GM19239 (cell line): ENCODE measurements at places on chromosomes 2 and 18.

- no peak for DNase-seq
These were observed 346.7 kb upstream of the SLC14A2 start for GRCh38 chr18:45268583-45268982.

DNA sequence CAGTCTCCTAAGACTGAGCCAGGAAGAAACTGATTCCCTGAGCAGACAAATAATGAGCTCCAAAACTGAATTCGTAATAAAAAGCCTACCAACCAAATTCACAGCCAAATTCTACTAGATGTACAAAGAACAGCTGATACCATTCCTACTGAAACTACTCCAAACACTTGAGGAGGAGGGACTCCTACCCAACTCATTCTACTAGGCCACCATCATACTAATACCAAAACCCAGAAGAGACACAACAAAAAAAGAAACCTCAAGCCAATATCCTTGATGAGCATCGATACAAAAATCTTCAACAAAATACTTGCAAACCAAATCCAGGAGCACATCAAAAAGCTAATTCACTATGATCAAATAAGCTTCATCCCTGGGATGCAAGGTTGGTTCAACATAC, 20.0 kb downstream of the RNU4ATAC start:
- no peak for DNase-seq

DNA sequence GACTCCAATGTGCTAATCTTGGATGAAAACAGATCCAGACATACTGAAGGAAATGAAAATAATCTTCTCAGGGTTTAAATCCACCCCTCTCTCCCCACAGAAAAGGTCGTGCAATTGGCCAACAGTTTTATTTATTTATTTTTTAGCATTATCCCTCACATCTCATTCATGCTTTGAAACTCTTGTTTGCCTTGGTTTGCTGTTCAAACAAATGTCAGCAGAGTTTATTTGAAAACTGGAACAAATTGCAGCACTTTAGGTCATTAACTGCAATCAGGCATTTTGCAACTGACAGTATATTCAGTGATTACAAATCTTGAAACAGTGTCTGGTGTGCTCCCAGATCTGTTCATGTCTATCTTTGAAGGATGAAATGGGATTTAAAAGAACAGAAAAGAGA, 220.6 kb downstream of the SLC4A10 start:
- no peak for DNase-seq

DNA sequence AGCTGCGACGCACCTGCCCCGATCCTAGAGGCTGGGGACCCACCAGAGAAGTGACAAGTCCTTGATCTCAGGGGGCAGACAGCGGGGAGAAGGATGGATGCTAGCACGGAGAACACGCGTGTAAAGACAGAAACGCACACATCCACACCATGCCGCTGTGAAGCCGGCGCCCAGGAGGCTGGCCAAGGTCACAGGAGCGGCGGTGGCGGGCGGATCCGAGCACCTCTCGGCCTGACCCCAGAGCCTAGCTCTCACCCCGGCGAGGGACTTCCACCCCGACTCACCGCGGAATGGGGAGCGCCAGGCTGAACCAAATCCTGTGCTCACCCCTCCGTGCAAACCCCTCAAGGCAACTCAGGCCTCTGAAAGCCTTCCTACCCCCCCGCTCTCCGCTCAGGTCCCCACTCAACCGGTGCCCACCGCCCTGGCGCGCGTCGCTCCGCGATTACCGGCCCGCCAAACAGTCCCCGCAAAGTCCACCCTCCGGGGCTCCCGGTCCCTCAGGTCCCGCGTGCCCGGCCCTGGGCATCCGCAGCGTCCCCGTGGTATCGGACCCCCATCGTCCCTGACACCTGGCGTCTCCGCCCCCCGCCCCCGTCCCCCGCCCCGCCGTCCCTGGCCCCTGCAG, 460 bp upstream of the LRRFIP1 start:
- no peak for DNase-seq

DNA sequence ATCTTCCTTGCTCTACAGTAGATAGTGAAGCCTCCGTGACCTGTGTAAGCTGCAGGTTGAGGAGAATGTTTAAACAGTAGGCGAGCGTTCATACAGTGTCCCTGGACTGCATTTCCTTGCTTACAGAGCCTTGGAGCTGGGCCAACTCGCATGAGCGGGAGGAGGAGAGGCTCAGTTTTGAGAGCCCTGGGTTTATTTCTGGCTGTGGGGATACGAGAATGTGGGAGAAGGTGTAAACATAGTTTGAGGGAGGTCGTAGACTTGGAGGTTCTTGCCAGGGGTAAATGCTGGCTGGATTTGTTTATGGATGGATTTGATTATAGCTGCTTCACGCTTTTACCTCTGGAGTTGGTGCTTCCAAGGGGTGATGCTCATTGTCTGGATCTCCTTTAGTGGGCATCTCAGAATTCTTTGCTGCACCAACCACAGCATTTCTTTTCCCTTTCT, 20.8 kb downstream of the CRIM1 start:
- no peak for DNase-seq

DNA sequence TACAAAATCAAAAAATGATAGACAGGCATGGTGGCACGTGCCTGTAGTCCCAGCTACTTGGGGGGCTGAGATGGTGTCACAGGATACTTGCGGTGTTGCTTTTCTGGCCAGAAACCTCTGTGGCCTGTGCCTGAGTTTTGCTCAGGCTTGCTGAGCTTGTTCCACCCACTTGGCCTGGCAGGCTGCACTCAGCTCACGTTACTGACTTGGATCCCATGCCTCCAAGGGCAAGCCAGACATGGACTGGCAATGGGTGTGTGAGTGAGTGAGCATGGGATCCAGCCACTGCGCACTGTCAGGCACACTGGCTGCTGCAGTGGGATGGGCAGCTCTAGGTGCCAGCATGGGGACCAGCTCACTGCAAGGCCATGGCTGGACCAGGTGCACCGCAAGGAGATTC, 67.9 kb downstream of the NCAPH start:
- no peak for DNase-seq

GRCh38 chr18:52339891-52340371, at the start of gene DCC:
TSS of gene DCC (plus strand) at chr18:52340197. CDS start at chr18:52340788, 591 bp downstream.
- no peak for DNase-seq

- peak; percentile 23 for DNase-seq
These were observed 127.1 kb downstream of the CERS6 start for GRCh38 chr2:168583064-168583709.

DNA sequence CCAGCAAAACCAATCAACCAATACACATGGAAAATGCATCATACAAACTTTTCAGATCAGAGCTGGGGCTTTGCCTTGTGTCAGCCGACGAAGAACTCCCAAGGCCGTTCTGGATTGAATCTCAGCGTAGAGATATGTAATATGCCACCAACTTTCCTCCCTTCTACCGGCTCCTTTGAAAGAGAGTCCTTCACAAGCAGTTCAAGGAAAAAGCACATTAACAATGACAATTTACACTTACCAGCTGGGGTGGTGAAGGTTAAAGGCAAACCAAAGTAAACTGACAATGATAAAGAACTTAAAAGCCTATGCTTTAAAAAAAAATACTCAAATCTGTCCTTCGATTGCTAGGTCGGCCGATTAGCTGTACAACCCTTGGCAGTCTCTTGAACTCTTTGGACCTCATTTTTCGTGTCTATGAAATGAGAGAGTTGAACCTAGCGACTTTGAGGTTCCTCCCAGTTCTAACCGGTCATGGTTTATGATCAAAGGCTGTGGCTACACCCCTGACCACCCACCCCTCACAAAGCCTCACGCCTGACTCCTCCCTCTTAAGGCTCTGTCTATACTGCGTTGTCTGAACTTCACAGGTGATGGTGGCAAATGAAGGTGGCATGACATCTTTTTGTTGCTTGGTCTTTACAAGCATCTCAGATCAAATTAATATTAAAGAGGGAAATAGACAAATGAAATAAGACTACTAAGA, 46.2 kb downstream of the BCL2 start:
- DNase-seq: no peak

DNA sequence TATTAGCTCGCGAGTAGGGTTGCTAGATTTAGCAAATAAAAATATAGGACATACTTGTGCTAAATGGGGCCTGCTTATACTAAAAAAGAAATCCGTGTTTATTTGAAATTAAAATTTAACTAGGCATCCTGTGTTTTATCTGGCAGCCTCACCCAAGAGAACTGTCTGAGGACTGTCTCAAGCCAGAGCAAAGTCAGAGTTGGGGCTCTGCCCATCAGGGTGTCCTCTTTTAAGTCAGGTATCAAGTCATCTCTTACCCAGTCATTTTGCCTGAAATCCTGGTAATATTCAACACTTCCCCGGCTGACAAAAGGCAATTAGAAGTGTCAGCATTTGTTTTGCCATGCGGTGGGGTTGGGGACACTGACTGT, 48.3 kb upstream of the ST3GAL5 start:
- DNase-seq: no peak

DNA sequence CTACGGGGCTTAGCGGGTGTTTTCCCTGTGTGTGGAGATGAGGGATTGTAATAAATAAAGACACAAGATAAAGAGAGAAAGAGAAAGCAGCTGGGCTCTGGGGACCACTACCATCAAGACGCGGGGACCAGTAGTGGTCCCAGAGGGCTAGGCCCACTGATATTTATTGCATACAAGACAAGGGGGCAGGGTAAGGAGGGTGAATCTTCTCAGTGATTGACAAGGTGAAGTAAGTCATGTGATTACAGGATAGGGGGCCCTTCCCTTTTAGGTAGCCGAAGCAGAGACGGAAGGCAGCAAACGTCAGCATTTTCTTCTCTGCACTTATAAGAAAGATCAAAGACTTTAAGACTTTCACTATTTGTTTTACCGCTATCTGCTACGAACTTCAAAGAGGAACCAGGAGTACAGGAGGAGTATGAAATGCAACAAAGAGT, 4.5 kb upstream of the GAL3ST2 start:
- DNase-seq: peak; percentile 1

- DNase-seq: no peak
These were observed 154.7 kb upstream of the RMP24 start for GRCh38 chr18:35817604-35818352.

DNA sequence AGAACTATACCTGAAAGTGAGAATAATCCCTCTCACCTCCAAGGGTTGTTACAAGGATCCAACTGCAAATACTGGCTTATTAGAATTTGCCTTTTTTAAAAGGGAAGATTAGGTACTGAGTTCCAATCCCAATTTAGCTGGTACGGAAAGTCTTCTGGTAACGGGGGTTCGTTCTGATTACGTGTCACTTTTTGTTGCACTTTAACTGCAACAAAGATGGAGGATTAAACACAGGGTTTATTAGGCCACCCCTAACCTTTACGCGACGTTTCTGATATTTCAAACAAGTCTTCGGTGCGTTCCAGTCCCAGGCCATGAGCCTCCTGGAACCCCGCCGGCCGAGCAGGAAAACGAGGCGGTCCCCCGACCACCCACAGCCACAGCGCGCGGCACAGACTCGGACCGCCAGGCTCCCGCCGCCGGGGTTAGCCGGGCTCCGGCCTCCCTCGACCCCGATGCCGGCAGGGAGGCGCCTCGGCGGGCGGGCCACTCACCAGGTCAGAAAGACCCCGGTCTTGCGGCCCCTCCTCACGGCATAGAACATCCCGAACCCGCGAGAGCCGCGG, 411 bp downstream of the RNASEH1 start:
- no peak for DNase-seq

DNA sequence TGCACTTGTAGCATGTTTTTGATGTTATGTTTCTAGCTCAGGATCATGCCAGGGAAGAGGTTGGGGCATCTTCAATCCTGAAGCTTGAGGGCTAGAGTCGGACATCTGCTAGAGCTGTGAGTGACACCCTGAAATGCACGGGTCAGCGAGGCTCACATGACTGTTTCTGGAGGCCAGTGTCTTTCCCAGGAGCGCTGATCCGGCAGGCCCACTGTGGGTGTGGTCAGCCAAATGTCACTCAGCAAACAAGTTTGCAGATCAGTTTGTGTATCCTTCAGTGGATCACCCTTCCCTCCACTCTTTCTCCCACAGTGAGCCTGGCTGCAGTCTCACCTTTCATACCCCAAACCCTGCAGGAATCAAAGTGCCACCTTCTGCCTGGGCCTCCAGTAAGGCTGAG, 23.0 kb upstream of the ARHGEF4 start:
- DNase-seq: no peak

GRCh38 chr2:67895227-67895941, 167.4 kb downstream of the C1D start:
- DNase-seq: no peak

- DNase-seq: no peak
These were observed 177.9 kb downstream of the PDE1A start for GRCh38 chr2:182248898-182249297.

DNA sequence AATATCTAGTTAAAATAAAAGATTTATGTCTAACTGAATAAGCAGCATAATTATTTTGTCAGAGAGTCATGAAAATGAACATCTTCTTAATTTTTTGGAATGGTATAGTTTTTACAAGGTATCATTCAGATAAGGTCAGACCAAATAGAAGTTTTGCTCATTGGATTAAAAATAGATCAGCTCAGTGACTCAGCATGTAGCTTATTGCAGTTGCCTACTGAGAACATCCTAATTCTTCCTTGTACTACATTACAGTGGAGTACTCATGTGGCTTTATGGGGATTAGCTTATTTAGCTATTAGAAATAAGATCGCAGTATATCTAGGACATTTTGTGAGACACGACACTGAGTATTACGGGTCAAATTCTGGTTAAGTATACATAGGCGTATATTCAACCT, 38.2 kb upstream of the PPM1B start:
- no peak for DNase-seq

GRCh38 chr18:63444580-63444979, 22.3 kb upstream of the VPS4B start:
- no peak for DNase-seq

GRCh38 chr2:204335451-204336058, 209.7 kb upstream of the PARD3B start:
- DNase-seq: no peak

- DNase-seq: no peak
These were observed 270.8 kb upstream of the PARD3B start for GRCh38 chr2:204274429-204274828.

DNA sequence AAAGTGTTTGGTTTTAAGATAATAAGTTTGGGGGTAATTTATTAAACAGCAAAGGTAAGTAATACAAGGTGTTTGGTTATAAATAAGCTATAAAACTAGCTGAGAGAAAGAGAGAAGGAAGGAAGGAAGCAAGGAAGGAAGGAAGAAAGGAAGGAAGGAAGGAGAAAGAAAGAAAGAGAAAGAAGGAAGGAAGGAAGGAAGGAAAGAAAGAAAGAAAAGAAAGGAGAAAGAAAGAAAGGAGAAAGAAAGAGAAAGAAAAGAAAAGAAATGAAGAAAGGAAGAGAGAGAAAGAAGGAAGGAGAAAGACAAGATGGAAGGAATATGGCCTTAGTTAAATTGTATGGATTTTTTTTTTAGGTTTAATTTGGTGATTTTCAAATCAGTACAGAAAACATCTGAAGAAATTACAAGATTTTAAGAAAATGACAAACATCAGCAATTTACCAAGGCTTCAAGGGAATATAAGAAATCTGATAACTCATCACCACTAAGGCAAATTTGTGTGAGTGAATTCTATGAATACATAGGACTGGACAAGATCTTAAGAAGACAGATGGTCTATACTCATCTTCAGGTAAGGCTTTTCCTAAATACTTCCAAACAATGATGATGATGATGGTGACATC, 46.4 kb upstream of the GALNT3 start:
- DNase-seq: no peak

GRCh38 chr2:158179660-158180059, 78.0 kb downstream of the UPP2 start:
- no peak for DNase-seq

- DNase-seq: no peak
These were observed 58.4 kb downstream of the SAP130 start for GRCh38 chr2:127969446-127969845.
